Activated CD4-positive, alpha-beta T cell treated with anti-CD3 and anti-CD28 coated beads, Interleukin-2, amount 50 U/mL, for 16 hours (primary cell): ENCODE measurements at places on chromosomes 7 and 10.

GRCh38 chr7:158353606-158354570 lies 233.7 kb downstream of the PTPRN2 start:
- peak; percentile 26 for DNase-seq

DNA sequence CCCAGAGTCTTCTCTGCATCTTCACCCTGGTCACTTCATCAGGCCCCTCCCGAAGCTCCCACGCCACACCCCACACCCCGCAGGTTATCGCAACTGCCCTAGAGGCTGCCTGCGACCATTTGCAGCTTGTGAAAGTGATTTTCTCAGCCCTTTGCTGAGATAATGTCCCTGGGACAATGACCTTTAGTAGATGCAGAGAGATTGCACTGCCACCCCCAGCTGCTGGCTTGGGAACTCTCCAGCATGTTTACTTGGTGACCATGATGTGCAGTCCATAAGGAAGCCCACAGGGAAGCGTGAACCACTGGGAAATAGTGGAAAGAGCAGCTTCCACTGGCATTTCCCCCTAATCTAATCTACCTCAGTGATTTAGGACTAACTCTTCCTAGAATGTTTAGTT lies 97.3 kb downstream of the WNT2 start:
- DNase-seq: no peak

DNA sequence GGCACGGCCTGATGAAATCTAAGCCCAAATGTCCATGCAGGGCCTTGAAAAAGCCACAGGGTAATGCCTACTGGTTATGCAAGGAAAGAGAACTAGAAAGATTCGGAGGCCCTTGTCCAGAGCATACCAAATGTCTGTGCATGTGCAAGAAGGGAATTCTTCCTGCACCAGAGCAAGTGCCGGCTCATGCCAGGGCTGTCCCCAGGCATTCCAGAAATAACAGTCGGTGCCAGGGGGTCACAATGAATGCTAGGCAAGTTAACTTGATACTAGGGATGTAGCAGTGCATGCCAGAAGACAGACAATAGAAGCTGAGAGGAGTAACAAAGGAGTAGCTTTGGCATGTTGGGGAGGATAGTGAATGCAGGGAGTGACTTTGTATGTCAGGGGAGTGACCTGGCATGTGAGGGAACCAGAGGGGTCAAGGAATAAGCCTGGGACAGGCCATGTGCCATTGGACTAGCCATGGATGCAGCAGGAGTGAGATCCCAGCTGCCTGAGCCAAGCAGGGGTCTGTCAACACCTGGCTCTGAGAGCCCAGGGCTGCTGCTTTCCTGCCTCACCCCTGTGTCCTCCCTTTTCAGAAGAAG lies 119.5 kb upstream of the UNC5B start:
- DNase-seq: no peak

- no peak for DNase-seq
Observed at GRCh38 chr10:70380350-70381135, 1.9 kb downstream of the LRRC20 start.

GRCh38 chr10:128152741-128153580 lies 26.7 kb upstream of the MKI67 start:
- no peak for DNase-seq

- no peak for DNase-seq
Observed at GRCh38 chr7:135445690-135446089, 64.2 kb downstream of the CNOT4 start.

GRCh38 chr7:3591219-3591618 lies 290.2 kb downstream of the SDK1 start:
- DNase-seq: no peak

- no peak for DNase-seq
Observed at GRCh38 chr10:110376021-110376766, 71.5 kb upstream of the SMNDC1 start.

- DNase-seq: no peak
Observed at GRCh38 chr7:149884541-149884940, 10.8 kb downstream of the ATP6V0E2 start.

- DNase-seq: no peak
Observed at GRCh38 chr7:90832726-90833125, 236.6 kb downstream of the CDK14 start.

GRCh38 chr7:91569728-91570457 lies 305.7 kb downstream of the FZD1 start:
- no peak for DNase-seq

DNA sequence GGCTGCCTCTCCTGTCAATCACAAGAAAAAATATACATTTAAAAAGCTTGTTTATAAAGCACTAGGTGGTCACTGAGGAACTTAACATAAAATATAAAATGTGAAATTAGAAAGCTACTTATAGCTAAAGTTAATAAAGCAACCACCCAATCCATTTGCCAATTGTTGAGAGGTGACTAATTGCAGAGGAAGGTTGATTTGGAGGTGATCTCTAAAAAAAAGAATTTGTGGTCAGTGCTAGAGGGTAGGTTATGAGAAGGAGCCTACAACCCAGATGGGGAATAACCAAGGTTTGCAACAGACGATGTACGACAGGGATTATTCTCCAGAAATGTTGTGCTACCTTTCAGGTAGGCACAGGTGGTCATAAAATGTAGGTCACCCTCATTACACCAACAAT lies 444.2 kb upstream of the C7orf33 start:
- no peak for DNase-seq

- no peak for DNase-seq
Observed at GRCh38 chr7:133358708-133359107, 105.8 kb downstream of the EXOC4 start.

GRCh38 chr10:24202181-24202570 lies 6.8 kb upstream of the KIAA1217 start:
- no peak for DNase-seq

- peak; percentile 59 for DNase-seq
Observed at GRCh38 chr7:27972276-27972675, 208.3 kb downstream of the JAZF1 start.

DNA sequence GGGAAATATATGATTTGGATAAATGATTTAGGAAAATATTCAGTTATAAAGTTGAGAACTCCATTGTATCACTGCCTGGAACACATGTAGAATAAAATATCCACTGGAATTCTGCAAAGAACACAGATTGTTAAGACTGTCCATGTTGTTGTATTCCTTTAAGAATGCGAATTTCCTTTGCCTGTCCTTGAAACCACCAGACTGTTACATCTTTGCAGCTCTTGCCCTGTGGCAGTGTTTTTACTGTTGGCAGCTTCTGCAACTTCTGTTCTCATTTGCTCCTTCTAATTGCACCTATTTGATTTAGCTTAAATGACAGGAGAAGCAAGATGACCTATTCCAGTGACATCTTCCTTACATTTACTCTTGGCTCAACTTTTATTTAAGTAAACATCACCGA lies 39.7 kb downstream of the MALSU1 start:
- DNase-seq: no peak

GRCh38 chr7:2701832-2702593 lies 14.0 kb downstream of the AMZ1 start:
- DNase-seq: no peak

- DNase-seq: no peak
Observed at GRCh38 chr10:93417266-93417665, 64.9 kb downstream of the MYOF start.

DNA sequence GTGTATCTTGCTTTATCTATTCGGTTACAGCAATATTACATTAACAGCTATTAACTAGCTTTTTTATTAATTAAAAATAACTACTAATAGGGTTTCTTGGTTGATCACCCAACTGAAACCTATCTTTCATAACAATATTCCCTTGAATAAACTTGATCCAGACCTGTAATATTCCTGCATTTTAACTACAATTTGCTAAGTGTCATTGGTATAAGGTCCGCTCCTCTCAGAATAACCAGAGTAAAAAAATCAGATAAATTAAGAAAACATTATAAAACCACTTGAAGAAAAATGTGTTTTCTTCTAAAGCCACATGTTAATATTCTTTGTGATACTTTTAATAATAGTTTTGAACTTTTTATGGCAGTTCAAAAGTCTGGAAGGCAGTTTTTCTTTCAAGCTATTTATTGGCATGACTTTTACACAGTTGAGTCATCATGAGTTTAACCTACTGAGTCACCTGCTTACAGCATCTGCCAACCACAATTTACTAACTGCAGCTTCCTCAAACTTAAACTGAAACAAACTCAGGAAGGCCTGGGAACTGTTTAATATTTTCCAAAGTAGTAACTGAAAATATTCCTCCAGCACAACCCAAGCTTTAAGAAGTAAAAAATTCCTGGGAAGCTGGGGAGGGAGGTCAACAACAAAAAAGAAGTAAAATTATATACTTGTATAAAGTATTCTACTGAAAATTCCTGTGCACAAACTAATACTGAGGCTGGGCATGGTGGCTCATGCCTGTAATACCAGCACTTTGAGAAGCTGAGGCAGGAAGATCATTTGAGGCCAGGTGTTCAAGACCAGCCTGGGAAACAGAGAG lies 103.2 kb downstream of the NRBF2 start:
- peak; percentile 80 for DNase-seq

- no peak for DNase-seq
Observed at GRCh38 chr7:10128748-10129147, 844.9 kb upstream of the PHF14 start.

- no peak for DNase-seq
Observed at GRCh38 chr10:120205368-120206018, 251.5 kb upstream of the PLPP4 start.

DNA sequence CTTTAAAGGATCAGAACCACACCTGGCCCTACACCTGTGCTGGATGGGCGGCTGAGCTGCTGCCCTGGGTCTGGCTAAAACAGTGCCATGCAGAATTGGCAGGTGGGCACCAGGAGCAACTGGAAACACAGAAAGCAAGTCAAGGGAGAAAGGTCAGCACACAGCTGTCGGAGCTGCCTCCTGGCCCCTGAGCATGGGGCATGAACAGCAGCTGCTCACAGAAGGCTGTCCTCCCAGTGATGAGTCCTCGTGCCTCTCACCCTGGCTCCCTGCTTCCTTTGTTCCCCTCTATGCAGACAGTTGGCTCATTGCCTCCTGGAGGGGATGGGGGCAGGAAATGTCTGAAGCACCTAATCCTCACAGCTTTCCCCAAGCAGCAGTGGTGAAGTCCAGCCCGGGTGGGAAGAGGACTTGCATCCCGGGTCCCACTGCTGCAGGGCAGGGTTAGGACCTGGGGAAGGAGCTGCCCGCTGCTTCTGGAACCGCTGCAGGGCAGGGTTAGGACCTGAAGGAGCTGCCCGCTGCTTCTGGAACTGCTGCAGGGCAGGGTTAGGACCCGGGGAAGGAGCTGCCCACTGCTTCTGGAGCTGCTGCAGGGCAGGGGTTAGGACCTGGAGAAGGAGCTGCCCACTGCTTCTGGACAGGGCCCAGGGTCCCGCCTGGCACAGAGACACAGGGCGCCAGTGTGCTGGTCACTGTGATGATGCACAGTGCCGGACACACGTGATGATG lies 37.3 kb downstream of the VIPR2 start:
- DNase-seq: no peak

- no peak for DNase-seq
Observed at GRCh38 chr7:151844071-151844824, 32.7 kb downstream of the PRKAG2 start.

GRCh38 chr10:86668297-86669165 lies at the start of gene LDB3:
Gene LDB3 (plus strand): TSS chr10:86668511. CDS start chr10:86668692, 181 bp downstream.
- no peak for DNase-seq

GRCh38 chr7:28551331-28551730 lies 139.0 kb downstream of the CREB5 start:
- no peak for DNase-seq

GRCh38 chr7:72235351-72235750 lies 176.8 kb downstream of the CALN1 start:
- DNase-seq: no peak

DNA sequence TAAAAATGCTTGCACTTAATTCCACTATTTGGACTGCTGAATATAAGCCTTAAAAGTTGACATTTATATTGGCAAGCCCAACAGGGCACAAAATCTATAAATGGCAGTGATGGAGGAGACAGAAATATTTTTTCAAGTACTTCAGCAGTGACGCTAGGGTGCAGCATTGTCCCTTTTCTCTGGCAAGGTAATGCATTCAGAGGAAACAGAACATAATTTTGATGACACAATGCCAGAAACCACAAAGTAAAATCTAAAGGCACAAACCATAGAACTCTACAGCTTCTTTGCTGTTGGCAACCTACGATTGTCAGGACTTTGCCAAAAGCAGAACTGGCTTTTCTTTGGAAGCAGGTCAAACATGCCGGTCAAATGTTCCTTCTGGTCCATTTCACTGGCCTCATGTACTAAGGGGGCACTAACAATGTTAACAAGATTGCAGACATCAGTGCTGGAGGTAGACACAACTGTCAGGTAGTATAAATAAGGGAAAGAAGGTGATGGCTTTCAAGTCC lies 30.9 kb upstream of the FAM133B start:
- DNase-seq: peak; percentile 92

DNA sequence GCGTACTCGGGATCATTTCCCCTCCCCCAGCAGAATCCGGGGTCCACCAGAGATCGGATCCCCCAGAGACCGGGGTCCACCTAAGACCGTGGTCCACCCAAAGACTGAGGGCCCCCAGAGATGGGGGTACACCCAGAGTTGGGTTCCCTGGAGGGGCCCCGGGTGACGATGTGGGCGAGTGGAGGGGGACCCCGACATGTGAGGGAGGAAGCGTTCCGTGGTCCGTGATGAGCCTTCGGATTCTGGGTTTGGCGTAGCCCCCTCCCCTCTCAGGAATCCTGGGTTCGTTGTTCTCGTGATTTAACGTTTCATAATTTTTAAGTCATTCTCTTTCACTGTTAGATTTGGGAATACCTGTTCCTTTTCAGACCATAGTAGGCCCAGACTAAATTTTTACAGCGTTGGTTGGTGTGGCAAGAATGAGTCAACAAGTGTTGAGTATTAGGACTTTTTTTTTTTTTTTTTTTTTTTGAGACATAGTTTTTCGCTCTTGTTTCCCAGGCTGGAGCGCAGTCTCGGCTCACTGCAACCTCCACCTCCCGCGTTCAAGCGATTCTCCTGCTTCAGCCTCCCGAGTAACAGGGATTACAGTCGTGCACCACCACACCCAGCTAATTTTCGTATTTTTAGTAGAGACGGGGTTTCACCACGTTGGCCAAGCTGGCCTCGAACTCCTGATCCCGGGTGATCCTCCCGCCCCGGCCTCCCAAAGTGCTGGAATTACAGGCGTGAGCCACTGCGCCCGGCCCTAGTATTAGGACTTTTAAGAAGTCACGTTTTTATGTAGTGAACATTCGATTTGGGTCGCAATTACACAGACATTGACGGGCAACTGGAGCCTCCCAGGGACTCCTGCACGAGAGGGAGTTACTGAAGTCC lies 672 bp downstream of the GTPBP4 start:
- DNase-seq: no peak

DNA sequence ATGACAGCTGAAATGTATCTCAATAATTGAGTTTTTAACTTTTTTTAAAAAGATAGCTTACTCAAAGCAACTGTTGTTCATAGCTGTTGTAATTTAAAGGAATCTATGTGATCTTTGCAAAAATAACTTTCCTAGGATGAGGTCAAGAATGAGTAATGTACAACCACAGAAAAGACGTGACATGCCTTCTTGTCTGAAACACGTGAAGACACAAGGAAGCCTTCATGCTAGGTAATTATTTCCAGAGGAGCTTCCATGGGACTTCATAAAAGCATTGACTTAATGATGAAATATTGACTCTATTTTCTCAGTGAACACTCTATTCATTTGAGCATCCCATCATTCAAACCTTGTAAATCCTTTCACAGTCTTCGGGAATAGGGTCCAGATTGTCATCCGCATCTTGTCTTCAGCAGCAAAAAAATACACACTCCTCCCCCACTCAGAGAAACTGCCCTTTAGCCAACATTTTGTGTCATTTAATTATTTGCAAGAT lies 528.0 kb downstream of the NRG3 start:
- DNase-seq: no peak

- no peak for DNase-seq
Observed at GRCh38 chr7:148232784-148233183, 357.8 kb upstream of the C7orf33 start.

GRCh38 chr10:113030453-113030852 lies 80.4 kb downstream of the TCF7L2 start:
- no peak for DNase-seq

- no peak for DNase-seq
Observed at GRCh38 chr10:113058523-113059370, 108.7 kb downstream of the TCF7L2 start.
